ENCODE measurements at places on chromosomes 4 and X. TPM values are rescaled to one million over a fixed set of nuclear protein-coding genes. Genes with fewer than 3 reads are reported as not detected.

The GRIPAP1 gene
- 31.6 TPM for total RNA-seq

The GABRG1 gene
- not detected for total RNA-seq

GRCh38 chr4:128560754-128561495 lies 248.6 kb upstream of the JADE1 start:
- H3K27me3 ChIP-seq, result no peaks in the 10 kb centered on the region
- no peak overlapping the region for H3K4me3 ChIP-seq
- DNase-seq, result no peak
- no peak overlapping the region for H3K27ac ChIP-seq

DNA sequence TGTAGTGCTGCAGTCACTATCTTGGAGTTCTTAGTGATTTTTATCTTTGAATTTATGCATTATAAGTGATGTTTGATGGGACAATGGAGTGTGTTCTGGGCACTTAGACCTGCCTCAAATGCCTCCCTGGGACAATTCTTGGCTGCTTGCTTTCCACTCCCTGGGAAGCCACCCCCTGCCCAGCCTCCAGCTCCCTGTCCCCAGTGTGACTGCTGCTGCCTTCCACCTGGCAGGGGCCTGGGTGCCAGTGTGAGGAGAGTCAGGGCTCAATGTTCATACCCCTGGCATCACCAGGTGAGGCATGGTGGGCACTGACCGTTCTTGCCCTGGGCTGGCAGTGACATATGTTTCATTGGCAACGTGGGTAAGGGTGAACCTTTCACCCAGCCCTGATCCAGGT lies 14.8 kb downstream of the MSX1 start:
- no peak for DNase-seq
- peaks cover 28% of the 10 kb centered on the region for H3K4me1 ChIP-seq
- H3K27me3 ChIP-seq, result peaks cover 99% of the 10 kb centered on the region

DNA sequence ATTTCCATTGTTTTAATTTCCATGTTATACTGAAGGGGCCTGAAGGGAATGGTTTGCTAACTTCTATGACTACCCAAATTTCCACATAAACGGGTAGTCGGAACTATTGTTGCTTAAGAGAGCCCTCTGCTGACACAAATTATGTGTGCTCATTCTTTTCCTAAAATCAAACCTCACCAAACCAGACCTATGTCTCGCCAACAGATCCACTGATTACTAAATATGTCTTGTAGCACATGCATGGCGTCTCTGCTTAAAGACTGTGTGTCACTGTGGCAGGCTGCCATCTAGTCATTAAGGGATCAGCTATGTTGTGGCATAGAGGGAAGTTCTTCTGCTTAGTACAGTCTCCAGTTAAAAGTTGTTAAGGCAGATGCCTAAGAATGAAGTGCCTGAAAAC lies 25.1 kb downstream of the PIR start:
- H3K4me1 ChIP-seq, result no peaks in the 10 kb centered on the region
- no peak overlapping the region for H3K27ac ChIP-seq
- H3K36me3 ChIP-seq, result no peaks in the 10 kb centered on the region

Measured in esophagus muscularis mucosa (tissue), 4 donors.